ENCODE measurements at places on chromosomes 7 and 10.

GRCh38 chr7:55903985-55904759 lies 16.9 kb downstream of the ZNF713 start:
- no peak for DNase-seq

GRCh38 chr10:116891208-116891607 lies 41.9 kb downstream of the ENO4 start:
- peak; percentile 93 for DNase-seq

DNA sequence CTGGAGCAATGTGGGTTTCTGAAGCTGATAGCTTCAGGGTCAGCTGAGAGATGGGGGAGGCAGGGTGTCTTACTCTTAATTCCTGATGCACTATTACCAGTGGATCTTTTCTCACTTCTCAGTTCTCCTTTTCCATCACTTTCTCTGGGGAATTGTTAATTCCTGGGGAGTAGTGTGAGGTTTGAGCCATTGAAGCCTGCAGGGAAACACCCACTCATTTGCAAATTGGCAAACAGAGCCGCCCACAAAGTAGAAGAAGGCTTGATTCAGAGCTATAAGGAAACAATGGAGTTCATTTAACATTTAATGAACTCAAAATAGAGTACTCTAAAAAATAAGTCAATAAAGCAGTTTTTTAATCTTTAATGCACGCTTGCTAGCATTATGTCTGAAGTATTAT lies 4.3 kb upstream of the TECTB start:
- no peak for DNase-seq

DNA sequence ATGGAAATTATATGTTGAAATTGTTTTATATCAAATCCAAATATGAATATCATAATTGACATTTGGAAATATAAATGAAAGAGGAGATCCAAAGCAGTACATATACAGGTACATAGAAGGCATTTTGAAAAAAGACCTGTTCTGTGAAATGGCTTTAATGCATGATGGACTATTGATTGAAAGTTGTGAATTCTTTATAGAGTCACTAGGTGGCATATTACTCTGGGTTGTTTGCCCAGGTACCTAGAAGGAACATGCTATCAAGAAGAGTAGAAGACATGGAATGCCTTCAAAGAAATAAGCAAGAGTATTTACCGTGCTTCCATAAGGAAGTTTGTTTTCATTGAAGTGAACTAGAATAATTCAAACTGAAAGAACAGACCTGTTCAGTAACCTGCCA lies 160.0 kb upstream of the ANK3 start:
- no peak for DNase-seq
